ENCODE measurements at places on chromosomes 3 and 15.

DNA sequence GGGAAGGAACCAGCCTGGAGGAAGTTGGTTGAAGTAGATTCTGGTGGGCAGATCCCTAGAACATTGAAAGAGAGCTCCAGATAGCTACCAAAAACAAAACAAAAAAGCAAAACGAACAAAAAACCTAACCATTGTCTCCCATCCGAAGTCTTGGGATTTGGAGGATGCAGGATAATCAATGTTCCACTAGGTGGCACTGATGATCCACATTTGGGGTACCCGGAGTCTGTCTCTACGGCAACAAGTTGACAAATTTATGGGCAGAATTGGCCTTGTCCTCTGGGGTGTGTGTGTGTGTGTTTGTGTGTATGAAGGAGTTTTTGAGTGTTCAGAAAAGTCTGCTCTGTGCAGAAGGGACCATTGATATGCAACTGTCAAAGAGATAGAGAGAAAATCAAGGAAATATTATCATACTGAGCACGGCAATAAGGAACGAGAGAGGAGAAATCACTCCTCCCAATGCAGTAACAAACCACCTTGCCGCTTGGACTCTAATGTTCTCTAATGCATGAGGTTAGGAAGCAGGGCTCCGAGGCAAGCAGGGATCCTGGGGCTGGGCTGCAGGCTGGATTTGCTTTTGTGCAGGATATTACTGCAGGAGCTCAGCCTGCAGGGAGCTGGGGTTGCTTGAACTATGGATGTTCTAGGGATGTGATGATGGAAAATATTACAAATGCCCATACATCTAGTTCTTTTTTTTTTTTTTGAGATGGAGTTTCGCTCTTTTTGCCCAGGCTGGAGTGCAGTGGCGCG, 59.8 kb upstream of the KLHL25 start:
- peak; percentile 57 for DNase-seq

DNA sequence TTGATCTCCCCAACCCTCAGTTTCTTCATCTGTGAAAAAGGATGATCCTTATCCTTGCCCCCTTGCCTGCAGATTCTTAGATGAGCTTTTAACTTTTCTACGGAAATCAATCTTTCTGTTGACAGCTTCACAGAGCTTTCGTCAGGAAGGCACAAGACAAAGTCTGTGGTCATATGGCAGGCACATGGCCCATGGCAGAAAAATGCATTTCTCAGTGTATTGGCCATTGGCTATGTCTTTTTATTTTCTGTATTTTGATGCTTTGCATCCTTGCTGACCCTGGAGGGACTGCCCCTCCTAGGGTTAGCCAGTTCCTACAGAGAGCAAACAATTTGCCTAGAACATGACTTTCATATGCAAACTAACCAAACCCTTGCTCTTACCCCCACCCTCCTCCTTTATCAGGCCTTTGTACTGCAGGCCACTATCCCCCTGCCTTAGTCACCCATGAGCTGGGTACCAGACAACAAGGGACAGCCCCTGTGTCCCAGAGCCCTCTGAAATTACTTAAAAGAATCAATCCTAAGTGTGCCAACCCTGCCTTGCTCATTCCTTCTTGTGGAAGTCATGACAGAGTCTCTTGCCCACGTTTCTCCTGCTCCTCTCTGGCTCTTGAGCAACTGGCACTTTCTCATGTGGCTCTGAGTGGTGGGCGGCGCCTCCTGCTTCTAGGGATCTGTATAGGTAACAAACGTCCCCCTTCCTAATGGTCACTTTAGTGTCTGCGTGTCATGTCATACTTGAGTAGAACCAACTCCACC, 24.1 kb upstream of the NOX5 start:
- no peak for DNase-seq

DNA sequence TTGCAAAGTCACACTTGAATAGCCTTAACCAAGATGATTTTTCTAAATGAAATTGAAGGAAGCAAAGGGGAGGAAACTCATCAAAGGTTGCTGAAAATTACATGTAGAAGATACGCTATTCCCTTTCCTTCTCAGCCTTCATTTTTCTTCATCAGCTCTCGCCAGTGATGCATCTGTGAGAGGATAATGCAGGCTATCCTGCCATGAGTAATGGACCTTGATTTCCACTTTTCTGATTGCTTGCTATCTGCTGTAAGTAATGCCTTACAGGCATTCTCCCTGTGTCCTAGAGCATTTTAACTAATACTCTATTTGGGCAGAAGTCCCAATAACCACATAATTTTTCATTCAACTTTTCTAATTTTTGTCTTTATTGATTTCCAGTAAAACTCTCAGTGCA, 162.6 kb downstream of the BBX start:
- no peak for DNase-seq

GRCh38 chr3:134938029-134938525, 143.0 kb downstream of the EPHB1 start:
- no peak for DNase-seq

DNA sequence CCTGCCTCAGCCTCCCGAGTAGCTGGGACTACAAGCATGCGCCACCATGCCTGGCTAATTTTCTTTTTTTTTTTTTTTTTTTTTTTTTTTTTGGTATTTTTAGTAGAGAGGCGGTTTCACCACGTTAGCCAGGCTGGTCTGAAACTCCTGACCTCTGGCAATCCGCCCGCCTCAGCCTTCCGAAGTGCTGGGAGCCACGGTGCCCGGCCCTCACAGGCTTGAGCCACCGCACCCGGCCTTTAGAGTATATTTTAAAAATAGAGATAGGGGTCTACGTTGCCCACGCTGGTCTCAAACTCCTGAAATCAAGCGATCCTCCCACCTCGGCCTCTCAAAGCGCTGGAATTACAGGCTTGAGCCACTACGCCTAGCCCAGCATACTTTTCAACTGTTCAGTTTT, 93.4 kb upstream of the CHD2 start:
- no peak for DNase-seq

DNA sequence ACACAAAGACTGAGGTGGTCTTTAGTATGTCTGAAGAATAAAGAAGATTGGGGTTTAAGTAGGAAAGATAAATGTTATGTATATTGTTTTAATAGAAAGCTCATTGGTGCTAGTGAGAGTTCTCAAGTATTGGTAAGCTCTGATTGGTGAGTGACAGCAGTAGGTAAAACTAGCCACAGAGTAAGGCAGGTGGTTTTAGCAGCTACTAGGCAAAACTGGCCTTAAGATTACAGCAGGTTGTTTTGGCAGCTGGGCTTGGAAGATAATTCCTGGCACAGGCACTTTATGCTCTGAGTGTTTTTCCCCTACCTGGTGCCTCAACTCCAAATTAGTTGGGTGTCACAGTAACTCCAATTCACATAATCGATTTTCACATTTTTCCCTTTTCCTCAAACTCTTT, 66.3 kb downstream of the STAG1 start:
- DNase-seq: no peak

GRCh38 chr15:63876085-63876662, 42.4 kb upstream of the HERC1 start:
- no peak for DNase-seq

- DNase-seq: peak; percentile 78
Measured at GRCh38 chr15:83030021-83030420, 18.6 kb upstream of the C15orf40 start.

DNA sequence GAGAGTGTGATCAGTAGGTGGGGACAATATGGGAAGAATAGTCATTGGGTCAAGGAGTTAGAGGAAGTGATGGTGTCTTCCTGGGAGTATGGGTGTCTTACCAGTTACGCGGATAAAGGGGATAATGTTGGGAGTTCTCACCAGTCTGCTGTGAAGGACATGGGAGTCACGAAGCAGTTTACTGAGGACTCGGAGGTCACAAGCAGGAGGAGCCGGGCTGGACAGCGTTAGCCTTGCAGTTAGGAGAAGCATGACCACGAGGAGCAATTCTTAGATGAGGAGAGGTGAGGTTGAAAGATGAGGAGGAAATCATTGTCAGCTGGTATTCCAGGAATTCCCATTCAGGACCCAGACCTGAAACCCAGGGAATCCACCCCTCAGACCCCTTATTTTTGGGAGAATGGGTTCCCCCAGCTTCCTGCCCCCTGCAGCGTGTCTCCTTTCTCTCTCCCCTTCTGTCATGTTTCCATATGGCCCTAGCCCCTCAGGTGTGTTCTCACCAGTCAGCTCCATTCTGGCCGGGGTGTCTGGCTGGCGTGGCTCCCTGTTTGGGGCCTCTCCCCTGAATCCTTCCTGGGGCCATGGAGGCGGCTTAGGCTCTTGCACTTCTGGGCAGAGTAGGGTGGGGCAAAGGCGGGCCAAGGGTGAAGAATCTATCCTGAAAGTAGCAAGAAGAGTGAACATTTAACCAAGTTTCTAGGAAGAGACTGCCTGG, 2.1 kb downstream of the THPO start:
- DNase-seq: no peak

- DNase-seq: peak; percentile 2
Measured at GRCh38 chr15:97037080-97037479, 706.6 kb downstream of the NR2F2 start.

DNA sequence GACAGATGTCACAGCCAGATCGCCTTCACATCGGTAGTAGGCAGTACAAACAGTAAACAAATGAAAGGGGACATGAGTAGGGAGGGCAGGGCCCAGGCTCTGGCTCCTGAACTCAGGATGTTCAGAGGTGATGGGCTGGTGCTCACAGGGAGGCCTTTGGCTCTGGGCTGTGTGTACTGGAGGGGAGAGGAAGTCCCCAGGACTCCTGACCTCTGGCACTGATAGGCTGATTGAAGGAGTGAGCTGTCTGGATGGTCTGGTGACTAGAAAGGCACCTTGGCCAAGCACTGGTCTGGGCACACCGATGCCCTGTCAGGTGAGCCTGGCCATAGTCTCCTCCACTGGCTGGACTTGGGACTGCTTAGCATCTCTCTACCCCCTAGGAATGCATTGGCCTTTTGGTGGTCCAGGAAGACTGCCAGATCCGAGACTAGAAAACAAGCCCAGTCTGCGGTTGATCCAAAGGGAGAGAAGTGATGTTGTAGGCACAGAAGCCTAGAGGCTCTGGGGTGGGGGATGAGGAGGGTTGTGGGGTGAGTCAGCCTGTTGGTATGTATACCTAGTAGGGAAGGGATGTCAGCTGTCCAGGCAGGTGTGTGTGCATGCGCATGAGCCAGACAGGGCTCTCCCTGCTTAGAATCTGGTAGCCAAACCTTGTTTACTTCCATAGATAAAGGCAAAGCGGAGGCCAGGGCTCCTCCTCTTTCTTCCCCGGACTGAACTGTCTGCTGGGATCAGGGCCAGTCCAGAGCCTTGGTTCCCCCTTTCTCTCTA, 1.9 kb downstream of the SPINT1 start:
- DNase-seq: no peak

DNA sequence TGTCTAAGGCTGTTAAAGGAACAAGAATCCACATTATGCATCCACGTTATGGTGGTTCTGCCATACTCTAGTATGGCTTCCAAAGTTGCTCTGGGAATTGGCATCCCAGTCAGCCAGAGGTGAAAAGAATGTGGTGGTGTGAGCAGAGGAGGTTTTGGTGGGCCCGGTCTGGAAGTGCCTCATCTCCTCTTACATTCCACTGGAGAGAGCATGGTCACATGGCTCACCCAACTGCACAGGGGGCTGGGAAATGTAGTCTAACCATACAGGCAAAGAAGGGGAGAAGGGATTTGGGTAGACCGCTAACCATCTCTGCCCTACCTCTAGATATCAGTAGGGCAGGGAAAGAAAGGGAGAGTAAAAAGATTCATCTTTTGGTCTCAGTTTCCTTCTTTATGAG, 3.2 kb upstream of the HEG1 start:
- no peak for DNase-seq

GRCh38 chr15:70266412-70267121, 168.8 kb upstream of the TLE3 start:
- no peak for DNase-seq

GRCh38 chr3:154778057-154778456, 302.1 kb upstream of the MME start:
- no peak for DNase-seq

- no peak for DNase-seq
Measured at GRCh38 chr15:57854531-57854930, 148.0 kb downstream of the POLR2M start.

DNA sequence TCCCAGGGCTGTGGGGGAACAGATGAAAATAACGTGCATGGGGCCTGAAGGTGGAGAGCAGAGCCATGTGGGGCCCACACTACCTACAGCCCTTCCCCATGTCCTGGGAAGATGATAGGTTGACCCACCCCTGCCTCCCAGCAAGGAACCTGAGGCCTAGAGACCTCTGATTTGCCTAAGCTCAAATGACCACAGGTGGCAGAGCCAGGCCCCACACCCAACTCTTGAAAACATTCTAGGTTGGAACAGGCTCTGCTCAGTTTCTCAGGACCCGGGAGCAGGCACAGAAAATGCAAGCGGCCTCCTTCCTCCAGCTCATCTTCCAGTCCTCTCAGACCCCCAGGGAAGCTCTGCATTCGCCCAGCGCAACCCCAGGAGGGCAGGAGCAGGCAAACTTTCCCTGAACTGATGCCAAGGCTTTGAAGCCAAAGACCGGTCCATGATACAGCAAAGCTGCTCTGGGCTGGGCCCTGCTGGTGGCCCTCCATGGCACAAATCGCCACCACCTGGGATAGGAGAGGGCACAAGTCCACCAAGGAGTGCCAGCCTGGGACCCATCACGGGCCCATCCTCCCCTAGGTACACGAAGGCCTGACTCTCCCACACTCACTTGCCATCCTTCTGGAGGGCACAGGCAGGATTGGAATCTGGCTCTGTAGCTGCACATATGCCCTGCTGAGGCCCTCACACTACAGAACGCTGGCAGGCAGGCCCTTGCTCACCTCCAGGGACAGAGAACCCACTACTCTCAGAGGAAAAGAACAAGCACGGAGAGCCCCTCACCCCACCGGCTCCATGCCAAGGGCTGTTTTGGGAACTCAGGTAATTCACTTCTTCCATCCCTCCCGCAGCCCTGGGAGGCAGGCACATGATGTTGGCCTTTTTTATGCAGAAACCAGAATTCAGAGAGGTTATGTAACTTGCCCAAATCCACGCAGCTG, 51.0 kb upstream of the FURIN start:
- no peak for DNase-seq

GRCh38 chr15:75796321-75796720, 46.9 kb upstream of the UBE2Q2 start:
- no peak for DNase-seq

DNA sequence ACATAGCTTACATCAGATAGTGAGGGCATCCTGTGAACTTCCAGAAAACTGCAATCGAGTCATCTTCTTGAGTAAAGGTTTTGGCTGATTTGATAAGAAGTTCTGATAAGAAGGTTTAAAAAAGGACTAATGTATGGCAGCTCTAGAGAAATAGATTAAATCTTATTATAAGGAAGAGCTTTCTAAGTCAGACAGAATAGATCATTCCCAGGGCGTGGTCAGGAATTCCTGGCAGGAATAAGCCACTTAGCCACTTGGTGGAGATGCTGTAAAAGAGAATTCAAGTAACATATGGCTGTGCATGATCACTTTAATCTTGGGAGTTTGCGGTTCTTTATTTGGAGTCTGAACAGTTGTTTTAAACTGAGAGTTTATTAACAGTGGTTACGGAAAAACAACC, 17.4 kb downstream of the PGBD4 start:
- peak; percentile 41 for DNase-seq

Measured in EL (cell line).